ENCODE measurements at places on chromosomes 3 and 15.

DNA sequence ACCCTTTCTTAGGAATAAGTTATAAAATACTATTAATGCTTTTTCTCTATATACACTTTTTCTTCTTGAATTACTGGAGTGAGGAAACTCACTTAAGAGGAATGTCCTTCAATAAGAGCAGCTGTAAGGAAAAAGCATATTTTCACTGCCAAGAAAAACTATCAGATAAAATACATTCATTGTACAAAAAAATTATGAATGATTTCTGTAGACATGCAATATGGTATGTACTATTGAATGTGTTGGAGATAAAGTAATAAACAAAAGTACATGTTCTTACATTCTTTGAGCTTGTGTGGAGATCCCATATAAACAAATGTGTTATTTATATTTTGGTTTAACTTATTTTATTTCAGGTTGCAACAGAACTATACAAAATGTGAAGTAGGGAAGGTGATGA, 241.0 kb upstream of the ZNF717 start:
- no peak for DNase-seq

DNA sequence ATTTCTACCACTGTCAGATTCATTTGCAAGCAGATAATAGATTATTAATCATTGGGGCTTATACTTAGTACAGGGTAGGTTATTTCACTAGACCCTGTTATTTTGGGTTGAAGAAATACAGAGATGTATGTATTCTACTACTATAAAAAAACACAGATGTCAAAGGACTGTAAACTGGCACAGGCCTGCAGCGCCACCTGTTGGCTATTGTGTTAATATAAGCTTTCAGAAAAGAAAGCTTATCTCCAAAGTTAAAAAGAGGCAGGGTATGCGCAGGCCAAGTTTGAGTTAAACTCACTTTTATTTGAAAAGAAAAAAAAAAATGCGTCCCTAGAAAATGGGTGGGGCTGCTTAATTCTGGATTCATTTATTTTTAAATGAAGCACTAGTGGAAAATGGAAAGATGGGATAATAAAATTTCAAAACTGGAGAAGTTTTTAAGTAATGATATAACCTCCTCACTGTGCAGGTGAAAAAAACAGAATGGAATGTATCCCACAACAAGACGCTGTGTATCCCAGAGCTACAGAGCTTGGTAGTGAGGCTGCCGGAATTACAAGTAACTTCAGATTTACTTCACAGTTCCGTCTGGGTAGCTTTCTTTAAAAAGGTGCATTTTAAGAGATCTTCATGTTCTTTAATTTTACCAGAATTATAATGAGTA, 407.2 kb upstream of the TGFBR2 start:
- DNase-seq = peak; percentile 32

- no peak for DNase-seq
These were observed 98.6 kb downstream of the ARNT2 start for GRCh38 chr15:80502782-80503181.

DNA sequence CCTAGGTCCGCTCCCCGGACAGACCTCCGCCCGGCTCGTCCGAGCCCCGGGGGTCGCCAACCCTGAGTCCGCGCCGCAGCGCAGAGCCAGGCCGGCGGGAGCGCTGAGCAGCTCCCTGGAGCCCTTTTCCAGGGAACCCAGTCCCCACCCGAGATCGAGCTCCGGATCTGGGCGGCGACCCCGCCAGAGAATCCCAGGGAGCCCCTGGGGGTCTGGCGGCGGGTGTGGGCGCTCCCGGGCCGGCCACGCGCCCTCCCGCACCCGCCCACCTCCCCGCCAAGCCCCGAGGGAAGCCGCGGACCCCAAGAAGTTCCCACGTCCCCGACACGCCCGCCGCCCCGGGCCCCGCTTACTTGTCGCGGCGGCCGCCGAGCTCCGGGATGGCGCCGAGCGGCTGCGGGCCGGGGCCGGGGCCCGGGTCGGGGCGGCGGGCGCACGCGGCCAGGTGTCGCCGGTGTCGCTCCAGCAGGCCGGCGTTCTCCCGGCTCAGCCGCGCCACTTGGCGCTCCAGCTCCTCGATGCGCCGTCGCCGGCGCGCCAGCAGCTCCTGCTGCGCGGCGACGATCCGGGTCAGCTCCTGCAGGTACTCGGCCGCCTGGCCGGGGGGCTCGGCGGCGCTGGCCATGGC, 137.7 kb downstream of the NUP210 start:
- no peak for DNase-seq

GRCh38 chr15:56496635-56497034, 31.7 kb upstream of the MNS1 start:
- DNase-seq = no peak

DNA sequence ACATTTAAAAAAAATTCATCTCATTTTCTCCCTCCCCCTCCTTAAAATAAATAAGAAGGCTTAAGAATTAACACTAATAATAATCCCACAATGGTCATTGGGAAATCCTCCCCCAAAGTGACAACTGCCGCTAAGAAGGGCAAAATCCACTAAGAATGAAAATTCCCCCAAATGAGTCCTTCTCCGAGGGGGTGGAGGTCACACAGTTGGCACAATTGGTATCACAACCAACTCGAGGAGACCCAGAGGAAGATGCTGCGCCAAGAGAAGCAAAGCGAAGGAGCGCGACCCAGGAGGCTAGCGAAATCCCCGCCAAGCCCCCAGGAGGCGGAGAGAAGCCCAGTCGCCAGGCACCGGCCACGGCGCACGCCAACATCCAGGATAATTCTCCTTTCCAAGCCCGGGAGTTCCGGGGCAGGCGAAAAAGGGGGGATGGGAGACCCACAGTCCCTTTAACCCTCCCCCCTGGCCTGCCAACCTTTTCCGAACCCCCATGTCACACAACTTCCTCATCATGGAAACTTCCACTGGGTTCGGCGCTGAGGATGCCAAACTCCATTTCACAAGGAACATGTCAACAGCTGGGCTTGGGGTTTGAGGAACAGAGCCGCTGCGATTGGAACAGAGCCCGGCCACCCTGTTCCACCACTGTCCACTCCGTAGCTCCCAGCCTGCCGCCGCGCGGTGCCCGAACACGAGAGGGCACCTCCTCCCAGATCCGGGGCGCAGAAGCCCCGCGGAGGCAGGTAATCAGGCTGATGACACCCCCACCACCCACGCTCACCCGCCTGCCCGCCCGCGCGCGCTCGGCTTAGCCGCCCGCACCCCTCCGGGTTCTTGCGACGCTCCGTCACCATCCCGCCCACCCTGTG, 668 bp downstream of the THRB start:
- DNase-seq = no peak

Measured in T-helper 1 cell (primary cell).